ENCODE measurements at places on chromosomes 1 and 21.

DNA sequence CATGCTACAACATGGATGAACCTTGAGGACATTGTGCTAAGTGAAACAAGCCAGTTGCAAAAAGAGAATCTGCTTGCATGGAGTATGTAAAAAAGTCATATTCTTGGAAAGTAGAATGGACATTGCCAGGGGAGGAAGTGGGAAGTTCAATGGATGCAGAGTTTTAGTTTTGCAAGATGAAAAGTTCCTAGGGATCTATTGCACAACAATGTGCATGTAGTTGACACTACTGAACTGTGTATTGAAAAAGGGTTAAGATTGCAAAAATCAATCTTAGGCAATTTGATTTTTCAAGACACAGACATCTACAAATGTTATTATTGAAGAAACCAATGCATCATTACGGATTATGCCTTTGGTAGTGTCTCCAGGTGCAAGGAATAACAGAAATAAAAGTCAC lies 50.3 kb upstream of the MAGI3 start:
- no peak for DNase-seq

DNA sequence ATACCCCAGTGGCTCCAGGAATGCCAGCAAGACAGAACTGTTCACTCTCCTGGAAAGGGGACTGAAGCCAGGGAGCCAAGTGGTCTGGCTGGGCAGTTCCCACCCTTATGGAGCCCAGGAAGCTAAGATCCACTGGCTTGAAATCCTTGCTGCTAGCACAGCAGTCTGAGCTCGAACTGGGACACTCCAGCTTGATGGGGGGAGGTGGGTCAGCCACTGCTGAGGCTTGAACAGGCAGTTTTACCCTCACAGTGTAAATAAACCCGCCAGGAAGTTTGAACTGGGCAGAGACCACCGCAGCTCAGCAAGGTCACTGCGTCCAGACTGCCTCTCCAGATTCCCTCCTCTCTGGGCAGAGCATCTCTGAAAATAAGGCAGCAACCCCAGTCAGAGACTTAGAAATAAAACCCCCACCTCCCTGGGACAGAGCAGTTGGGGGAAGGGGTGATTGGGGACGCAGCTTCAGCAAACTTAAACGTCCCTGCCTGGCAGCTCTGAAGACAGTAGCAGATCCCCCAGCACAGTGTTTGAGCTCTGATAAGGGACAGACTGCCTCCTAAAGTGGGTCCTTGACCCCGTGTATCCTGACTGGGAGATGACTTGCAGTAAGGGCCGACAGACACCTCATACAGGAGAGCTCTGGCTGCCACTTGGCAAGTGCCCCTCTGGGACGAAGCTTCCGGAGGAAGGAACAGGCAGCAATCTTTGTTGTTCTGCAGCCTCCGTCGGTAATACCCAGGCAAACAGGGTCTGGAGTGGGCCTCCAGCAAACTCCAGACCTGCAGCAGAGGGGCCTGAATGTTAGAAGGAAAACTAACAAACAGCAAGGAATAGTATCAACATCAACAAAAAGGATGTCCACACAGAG lies 568.4 kb downstream of the PLA2G4A start:
- DNase-seq = no peak

DNA sequence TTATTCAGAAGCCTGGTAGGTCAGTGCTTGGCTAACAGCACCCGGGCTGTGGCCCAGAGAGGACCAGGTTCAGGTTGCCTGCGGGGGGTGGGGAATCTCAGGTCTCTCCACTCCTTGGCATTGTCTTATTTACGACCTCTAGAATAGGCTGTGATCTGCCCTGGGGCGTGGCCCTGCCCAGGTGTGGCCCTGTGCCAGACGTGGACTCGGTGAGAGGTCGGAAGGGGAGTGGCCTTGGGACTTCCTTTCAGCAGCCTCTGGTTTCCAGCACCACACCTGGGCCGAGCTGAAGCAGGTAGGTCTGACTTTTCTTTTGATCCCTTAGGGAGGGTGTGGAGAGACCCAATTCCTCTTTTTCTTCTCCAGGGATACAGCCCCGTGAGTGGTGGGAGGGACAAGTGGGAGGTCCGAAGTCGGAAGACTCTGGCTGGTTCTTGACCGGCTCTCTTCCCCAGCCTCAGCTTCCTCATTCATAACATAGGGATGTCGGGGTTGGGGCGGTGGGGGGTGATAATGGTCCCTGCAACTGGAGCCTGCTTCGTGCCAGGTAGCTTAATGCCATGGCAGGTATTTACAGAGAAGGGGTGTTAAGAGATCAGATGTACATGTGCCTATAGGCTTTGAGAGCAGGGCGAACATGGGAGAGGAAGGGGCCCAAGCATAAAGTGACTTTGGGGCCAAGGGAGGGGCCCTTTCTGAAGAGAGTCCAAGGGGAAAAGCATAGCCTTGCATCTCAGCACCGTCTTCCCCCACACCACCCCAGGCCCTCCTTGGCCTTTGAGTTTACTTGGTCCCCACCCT lies 16.5 kb downstream of the ACOT11 start:
- DNase-seq = no peak

DNA sequence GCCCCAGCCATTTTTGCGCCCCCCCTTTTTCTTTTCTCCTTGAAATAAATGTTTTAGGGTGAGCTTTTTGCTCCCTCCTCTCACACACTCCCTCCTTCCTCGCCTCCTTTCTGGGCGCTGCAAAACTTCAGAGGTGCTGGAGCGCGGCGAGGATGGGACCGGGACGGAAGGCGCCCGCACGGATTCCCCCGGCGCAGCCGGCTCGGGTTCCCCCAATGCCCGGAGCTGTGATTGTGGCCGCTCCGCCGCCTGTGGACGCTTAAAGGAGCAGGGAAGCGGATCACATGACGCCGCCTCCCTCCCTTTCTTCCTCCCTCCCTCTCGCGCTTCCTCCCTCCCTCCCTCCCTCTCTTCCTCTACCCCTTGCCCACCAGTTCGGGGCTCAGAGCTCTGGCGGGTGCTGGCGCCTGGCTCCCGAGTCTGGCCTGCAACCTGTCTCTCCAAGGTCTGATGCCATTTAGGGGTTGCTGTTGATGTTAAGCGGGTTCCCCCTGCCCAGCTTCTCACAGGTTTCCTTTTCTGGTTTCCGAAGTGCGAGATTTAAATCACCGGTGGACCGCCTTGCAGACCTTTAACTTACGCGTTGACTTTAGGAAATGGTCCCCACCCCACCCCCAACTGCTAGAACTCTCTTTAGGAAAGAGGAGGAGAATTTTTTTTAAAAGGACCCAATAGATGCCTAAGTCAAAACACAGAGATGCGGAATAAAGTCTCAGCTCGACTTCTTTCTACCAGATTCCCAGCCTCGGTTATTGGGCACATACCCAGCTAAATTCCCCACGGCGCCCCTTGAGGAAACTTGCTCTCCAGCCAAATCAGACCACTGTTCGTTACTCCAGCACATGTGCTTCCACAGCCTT lies at the start of gene WLS:
Gene WLS (minus strand): TSS at position 235 of the 860 bp plus-strand sequence. CDS start 224 bp downstream, at position 11.
- DNase-seq = no peak

- DNase-seq = no peak
Observed at GRCh38 chr1:111911061-111911460, 78.4 kb downstream of the KCND3 start.

GRCh38 chr1:12654004-12654567 lies 10.2 kb downstream of the AADACL4 start:
- no peak for DNase-seq

DNA sequence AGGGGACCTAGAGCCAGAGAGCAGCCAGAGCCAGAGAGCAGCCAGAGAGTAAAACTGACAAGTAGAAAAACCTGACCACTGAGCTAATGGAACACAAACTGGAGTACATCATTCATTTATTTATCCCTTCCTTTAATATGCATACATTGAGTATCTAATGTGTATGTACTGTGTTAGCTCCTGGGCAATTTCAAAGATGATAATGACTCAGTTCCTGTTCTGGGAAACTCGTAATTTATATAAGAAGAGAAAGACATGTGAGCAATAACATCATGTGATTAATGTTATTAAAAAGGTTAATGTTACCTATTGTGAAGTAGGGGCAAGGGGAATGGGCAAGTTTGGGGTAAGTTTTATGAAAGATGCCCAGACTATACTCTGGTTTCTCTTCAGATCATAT lies 199.9 kb downstream of the TNR start:
- DNase-seq = no peak

GRCh38 chr1:118786454-118787155 lies 201.5 kb downstream of the TBX15 start:
- DNase-seq = no peak

- DNase-seq = no peak
Observed at GRCh38 chr1:94026619-94027380, 94.1 kb downstream of the ABCA4 start.

- DNase-seq = no peak
Observed at GRCh38 chr21:32567626-32568025, 17.7 kb downstream of the TCP10L start.

All from BJ (cell line).